ENCODE measurements at places on chromosomes 3 and 15. TPM values are rescaled to one million over a fixed set of nuclear protein-coding genes. Genes with fewer than 3 reads are reported as not detected.

- no peak for DNase-seq
Measured at GRCh38 chr15:22259881-22260421, 179.6 kb downstream of the OR4M2 start.

DNA sequence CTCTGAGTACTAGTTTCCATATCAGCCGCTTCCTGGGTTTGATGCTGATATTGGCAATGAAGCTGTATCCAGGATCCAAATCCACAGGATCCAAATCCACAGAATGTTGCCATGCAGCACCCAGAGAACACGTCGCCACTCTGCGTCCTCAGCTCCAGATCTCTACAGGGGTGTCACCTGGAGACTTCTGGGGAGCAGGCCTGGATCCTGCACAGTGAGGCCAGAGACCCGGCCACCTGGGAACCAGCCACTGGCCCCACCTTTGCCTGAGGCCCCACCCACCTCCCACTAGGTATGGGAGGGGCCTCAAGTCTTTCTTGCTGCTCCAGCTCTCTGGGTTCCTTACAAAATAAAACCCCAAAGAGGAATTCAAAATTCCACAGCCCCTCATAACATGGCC is 123.9 kb downstream of the LRRK1 start:
- peak; percentile 0 for DNase-seq

DNA sequence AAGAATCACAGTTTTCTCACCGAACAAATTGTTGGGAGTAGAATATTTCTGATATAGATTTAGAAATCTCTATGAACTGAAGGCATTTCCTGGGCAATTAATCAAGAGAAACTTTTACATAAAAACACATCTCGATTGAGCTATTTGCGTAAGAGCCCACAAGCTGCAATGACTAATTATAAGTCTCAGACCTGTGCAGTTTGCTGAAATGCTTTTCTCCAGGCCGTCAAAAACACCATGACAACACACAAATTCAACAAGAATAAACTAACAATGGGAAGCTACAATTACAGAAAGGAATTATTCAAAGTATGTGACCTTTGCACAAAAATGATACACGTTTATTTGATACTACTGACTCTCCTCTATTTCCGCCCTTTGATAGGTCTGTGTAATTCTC is 481.2 kb upstream of the WNT5A start:
- no peak for DNase-seq

DNA sequence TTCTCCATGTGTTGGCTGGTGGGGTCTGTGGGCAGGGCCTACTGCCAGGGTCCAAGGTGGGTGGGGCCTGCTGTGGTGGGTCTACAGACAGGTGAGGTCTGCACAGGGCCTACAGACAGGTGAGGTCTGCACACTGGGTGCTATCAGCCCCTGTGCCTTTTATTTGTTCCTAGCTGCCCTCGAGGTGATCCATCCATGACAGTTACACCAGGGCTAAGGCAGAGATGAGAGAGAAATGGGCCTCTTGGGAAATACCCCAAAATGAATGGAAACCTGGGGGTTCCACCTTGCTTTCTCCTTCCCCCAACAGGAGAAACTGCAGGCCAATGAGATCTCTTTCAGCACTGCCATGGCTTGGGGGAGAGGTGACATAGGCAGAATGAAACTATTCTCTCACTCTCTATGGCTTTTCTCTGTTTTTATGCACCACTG is 36.4 kb downstream of the CFAP100 start:
- DNase-seq: no peak

- no peak for DNase-seq
Measured at GRCh38 chr3:16203671-16204629, 29.5 kb downstream of the GALNT15 start.

DNA sequence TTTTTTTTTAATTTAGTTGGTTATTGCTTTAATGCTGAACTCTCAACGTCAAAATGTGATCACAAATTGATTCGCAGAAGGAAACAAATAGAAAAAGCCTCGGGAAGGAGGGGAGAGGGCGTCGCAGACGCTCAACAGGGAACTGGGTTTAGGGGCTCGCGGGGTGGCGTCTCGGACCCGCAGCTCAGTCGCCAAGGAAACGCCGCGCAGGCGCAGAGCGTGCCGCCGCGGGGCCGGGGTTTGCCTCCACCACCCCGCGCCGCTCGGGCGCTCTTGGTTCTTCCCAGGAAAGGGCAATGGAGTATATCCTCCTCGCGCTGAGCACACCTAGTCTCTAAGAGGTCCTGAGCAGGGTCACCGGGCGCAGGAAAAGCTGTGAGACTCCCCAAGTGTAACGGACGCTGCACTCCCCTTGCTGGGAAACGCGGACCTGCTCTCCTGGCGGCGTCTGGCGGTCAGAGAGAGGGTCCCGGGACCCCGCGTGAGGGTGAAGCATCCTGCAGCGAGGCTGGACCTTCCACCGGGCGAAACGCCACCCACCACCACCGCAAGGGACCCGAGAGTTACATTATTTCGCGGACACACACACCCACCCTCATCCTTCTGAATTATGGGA is 753 bp downstream of the PLCH1 start:
- DNase-seq: peak; percentile 82

DNA sequence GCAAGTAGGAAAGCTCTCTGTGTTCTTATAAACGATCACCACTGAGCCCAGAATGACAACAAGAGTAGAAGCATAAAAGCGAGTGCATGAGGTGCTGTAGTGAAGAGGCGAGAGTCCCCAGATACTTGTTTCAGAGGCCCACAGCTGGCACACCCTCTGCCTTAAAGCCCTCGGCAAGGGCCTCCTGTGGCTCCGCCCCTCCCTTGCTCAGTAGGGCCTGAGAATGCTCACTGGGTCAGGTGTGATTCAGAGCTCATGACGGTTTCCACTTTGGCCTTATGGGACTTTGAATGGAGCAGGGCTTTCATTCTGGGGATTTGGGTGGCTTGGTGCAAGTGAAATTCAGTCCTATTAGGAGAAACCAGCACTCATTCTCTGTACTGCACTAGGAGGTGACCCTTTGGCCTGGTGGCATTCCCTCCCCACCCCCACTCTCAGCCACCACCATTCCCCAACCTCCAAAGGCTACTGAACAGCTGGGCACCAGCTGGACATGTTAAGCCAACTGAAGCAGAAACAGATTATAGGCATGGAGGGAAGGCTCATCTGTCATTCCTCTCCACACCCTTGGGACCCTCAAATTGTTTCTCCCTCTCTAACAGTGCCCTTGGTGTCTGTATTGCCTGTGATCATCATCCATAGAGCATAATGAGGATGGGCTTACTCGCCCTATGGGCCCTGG is 109.6 kb upstream of the CTDSPL start:
- DNase-seq: no peak

DNA sequence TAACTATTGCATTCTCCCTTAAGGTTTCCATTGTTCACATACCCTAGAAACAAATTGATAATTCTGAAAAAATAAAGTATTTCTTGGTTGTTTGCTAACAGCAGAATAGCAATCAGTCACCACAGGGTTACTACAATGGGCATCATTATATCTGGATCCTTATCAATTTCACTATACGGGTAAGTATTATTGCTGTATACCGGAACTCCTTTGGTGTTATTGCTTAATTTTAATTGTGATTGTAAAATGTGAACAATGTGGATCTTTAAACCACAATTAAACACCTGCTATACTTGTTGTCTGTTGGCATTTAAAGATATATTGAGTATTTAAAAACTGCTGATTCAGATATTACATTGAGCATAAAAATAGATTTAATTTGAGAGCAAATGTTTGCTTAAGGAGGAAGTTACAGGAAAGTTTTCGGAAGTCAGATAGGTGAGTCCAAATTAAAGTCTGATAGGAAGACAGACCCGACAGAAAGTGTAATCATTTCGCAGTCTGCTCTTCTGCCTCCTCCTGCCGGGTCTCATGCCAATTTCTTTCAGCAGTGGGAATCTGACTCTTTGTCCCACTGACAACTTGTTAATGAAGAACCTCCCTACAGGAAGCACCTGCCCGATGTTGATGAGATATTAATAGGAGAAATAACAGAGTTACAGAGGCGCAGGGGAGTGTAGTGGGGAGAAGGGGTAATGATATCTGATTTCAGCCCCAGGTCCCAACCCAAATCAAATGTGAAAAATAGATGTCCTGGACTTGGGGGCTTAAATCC is 169.7 kb upstream of the TBC1D5 start:
- no peak for DNase-seq

GRCh38 chr3:140748-141330 is 55.7 kb upstream of the CHL1 start:
- DNase-seq: no peak

- no peak for DNase-seq
Measured at GRCh38 chr3:53502737-53503136, 8.3 kb downstream of the CACNA1D start.

- no peak for DNase-seq
Measured at GRCh38 chr3:102090721-102091045, 241.4 kb downstream of the NFKBIZ start.

- DNase-seq: no peak
Measured at GRCh38 chr3:25171118-25171807, 256.8 kb upstream of the RARB start.

DNA sequence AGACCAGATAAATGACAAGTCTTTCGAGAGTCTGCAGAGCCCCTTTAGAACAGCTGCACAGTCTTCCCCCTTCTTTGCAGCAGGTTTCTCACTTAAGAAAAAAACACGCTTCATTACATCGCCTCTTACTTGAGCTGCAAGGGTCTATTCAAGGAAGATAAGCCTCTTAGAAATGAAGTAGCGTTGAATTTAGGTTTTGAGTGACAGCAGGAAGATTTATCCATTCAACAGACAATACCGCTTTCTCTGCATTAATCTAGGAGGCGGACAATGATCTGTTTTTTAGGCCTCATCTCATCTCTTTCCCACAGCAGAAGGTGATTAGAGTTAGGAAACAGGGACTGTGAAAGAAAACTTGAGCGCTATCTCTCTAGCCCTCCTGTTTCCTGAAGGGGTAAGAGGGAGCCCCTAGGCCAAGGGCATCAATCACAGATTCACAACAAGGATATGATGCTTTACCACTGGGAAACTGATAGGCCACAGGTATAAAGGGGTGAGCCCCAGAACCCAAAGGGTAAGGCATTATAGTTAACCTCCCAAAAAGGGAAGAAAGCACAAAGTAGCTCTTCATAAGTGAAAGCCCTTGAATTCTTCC is 84.3 kb downstream of the MECOM start:
- no peak for DNase-seq

GRCh38 chr3:141227752-141228151 is 3.9 kb upstream of the PXYLP1 start:
- DNase-seq: no peak

GRCh38 chr3:44584646-44585501 is at the start of gene ZNF660:
Gene ZNF660 (plus strand): TSS chr3:44584964. CDS start chr3:44594194, 9,230 bp downstream.
- DNase-seq: peak; percentile 81

- DNase-seq: no peak
Measured at GRCh38 chr15:22903427-22903826, 65.0 kb downstream of the NIPA2 start.

GRCh38 chr3:128112357-128112968 is 11.1 kb downstream of the RUVBL1 start:
- no peak for DNase-seq

B3GALNT1 gene
- 6.6 TPM for total RNA-seq

BDH1 gene
- total RNA-seq: 4.7 TPM

CMTM8 gene
- 16.2 TPM for total RNA-seq

CACNA2D3 gene
- total RNA-seq: 0.46 TPM

SPTBN5 gene
- total RNA-seq: 9.4 TPM

IL16 gene
- 29.6 TPM for total RNA-seq

LDHAL6B gene
- total RNA-seq: not detected

Data from endothelial cell (in vitro differentiated cells).